Myocyte (in vitro differentiated cells): ENCODE measurements at places on chromosomes 6 and 20. TPM values are rescaled to one million over a fixed set of nuclear protein-coding genes. Genes with fewer than 3 reads are reported as not detected.

- peak; percentile 88 for DNase-seq
These were observed 39.0 kb upstream of the SLCO4A1 start for GRCh38 chr20:62603021-62603906.

GRCh38 chr20:61879303-61879620 is 186.4 kb downstream of the TAF4 start:
- DNase-seq, result no peak

- DNase-seq, result no peak
These were observed 16.6 kb upstream of the CCDC167 start for GRCh38 chr6:37516076-37516919.

DNA sequence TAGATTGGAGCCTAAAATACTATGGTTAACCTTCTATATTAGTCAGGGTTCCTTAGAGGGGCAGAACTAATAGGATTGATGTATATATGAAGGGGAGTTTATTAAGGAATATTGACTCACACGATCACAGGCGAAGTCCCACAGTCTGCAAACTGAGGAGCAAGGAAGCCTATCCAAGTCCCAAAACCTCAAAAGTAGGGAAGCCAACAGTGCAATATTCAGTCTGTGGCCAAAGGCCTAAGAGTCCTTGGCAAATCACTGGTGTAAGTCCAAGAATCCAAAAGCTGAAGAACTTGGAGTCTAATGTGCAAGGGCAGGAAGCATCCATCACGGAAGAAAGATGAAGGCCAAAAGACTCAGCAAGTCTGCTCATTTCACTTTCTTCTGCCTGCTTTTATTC is 133.5 kb upstream of the ADGRF1 start:
- no peak for DNase-seq

DNA sequence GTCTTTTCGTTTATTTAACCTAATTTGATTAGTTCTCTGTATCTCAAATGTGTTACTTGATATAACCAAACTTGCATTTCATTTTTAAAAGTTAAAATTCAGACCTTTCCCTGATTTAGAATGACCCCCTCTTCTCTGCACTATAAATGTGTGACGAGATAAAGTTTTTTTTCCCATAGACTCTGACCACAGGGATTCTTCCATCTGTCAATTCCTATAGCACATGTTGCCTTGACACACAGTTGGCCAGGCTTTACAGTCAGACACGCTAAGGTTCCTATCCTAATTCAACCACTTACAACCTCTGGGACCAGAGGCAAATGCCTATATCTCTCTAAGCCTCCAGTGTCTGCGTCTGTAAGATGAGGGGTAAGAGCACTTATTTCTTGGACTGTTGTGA is 40.6 kb downstream of the KCNS1 start:
- DNase-seq, result no peak

DNA sequence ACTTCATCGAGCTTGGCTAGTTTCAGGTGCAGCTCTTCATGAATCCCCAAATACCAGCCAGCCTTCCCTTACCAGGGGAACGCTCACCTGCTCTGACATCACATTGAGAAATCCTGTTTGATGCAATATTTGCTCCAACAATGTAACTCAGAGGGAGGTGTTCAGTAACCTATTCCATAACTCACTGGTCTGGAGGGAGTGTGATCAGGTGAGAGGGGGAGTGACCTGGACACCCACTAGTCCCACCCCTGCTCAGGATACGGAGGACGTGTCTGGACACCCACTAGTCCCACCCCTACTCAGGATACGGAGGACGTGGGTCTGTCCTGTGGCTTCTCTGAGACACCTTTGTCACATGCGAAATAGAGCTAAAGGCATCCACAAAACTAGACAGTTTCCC is 70.3 kb downstream of the HUS1B start:
- no peak for DNase-seq

- DNase-seq, result no peak
These were observed 46.3 kb upstream of the BCAS1 start for GRCh38 chr20:54116550-54117235.

- no peak for DNase-seq
These were observed 7.6 kb downstream of the SNX3 start for GRCh38 chr6:108253241-108253640.

DNA sequence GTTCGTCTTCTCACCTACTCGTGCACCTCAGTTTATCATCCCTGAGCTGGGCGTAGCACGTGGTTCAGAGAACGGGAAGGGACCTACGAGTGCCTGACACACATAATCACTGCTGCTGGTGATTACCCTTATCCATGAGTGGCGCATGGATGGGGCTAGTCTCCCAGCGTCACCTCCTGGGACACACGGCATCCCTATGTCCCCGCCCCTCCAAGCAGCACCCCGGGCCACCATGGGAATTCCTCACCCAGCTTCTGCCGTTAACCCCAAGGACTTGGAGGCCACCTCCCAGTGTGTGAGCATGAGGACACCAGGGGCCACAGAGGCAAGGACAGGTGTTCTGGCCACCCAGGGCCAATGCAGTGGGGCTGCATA is 9.8 kb downstream of the CHRNA4 start:
- DNase-seq, result no peak

DNA sequence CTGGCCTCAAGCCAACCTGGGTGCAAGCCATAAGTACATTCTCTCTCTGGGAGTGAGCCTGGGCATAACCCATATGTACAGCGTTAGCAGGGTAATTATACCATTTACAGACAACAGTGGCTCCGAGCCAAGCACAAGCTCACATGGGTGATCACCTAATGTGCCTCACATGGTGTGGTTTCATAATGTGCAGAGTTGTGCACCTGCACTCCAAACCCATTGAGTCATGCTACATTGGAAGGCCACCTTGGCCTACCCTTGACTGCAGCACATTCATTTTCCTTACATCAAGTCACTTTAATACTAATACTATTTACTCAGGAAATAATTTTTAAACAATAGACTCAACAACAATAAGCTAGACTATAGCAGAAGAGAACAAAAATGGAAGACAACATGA is 194.5 kb upstream of the PLN start:
- no peak for DNase-seq

- DNase-seq, result no peak
These were observed 44.0 kb downstream of the IRAK1BP1 start for GRCh38 chr6:78911218-78911940.

- no peak for DNase-seq
These were observed 9.7 kb downstream of the COL12A1 start for GRCh38 chr6:75196081-75196687.

DNA sequence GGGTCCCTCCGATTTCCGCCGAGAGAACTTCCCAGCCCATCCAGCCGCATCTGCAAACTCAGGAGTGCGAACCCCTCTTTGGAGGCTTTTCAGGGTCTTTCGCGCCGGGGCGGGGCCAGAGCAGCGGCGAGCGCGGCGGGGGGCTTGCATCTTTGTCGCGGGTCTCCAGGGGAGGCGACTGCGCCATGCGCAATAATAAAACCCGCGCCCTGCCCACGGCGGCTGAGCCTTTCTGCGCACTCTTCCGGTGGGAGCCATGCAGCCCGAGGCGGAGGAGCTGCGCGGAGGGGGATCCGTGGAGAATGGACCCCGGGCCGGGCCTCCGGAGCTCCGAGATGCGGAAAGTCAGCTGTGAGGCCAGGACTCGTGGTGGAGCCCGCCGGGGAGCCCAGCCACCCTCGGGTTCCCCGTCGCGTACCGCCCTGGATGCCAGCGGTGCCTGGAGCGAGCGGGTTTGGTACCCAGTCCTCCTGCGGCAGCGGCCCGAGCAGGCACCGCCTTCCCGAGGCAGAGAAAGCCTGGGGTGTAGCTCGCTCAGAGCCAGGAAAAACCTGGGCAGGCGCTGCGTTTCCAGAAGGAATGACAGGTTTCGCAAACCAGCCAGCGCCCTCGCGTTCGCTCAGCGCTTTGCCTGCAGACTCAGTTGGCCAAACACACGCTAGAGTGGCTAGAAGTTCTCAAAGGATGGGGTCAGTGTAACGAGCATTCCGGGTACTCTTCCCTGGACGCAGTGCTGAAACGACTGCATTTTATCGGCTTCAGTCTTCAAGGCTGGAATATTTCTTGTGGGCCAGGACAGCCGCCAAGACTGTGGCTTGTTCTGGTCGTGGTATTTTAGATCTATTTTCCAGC is 1.2 kb downstream of the AKAP12 start:
- DNase-seq, result peak; percentile 48

DNA sequence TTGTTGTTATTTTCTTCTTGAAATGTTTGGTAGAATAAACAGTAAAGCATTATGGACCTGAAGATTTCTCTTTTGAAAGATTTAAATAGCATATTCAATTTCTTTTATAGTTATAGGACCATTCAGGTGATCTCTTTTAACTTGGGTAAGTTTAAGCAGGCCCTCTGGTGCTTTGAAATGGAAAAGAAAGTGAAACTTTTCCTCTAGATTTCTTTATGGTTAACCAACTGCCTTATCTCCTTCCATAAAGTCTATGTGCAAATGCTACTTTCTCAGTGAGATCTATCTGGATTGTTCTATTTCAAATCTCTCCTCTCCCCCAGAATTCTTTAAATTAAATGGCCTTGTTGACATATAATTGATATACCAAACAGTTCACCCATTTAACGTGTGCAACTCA is 54.0 kb downstream of the PHACTR2 start:
- no peak for DNase-seq

DNA sequence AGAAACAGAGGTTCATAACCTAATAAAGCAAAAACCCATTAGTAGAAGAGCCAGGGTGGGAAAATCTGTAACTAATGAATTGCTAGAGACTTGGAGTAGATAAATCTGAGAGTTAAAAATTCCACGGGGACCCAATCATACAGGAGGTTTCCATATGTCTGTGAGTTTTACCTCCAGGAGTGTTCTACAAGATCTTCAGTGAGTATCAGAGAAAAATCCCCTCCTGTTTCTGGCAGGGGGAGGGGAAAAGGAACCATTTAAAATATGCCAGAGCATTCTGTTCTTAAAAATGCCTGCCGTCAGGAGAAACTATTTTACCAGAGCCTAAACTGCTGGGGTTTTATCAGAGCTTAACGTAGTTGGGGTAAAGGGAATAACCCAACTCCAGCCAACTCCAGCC is 54.0 kb upstream of the PLN start:
- DNase-seq, result no peak

DNA sequence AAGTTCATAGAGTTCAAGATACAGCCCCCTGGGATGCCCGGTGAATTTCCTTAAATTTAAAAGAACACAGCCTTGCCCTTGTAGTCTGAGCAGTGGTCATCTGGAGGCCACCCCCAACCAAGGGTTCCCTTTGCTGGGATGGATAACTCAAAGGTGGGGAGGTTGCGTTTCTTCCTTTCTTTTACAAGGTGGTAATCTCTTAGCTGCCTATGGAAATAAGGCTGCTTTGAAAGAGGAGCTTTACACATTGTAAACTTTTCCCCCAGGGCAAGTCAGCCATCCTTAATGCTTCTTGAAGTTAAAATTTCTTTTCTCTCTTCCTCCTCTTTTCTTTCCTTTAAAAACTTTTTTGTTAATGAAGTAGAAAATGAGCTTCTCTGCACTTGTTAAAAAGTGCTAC is 71.2 kb upstream of the PRDM1 start:
- no peak for DNase-seq

KHDRBS2 gene
- not detected in 2 replicates for total RNA-seq

LAMA2 gene
- total RNA-seq, result 121 and 137 TPM in 2 replicates

DNAJC5 gene
- 49.3 and 60.7 TPM in 2 replicates for total RNA-seq

MATN4 gene
- not detected in 2 replicates for total RNA-seq

IL17F gene
- not detected in 2 replicates for total RNA-seq

MARCKS gene
- 89.0 and 103 TPM in 2 replicates for total RNA-seq

CST7 gene
- 5.4 and 6.8 TPM in 2 replicates for total RNA-seq

SUMO4 gene
- 0.52 and 0.59 TPM in 2 replicates for total RNA-seq

RBM38 gene
- 8.7 and 11.6 TPM in 2 replicates for total RNA-seq
